Activated CD4-positive, alpha-beta T cell treated with anti-CD3 and anti-CD28 coated beads, Interleukin-2, amount 50 U/mL, for 4 hours (primary cell): ENCODE measurements at places on chromosomes 5 and 9.

DNA sequence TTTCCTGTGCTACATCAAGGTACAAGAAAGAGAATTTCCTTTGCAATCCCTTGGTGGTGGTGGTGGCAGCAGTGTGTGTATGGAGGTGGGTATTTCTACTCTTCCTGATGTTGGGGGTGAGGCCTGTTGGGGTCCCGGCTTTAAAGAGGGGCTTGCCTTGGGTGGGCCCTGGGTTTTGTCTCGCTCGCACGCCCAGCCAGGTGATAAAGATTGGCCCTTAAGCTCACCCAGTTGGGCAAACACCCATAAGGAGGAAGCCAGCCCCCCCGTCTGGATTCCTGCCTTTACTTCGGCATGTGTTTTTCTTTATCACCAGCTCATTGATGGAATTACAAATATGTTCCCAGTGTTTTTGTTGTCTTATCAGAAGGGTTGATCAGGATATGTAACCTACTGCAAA lies 16.0 kb upstream of the SARDH start:
- DNase-seq: no peak

GRCh38 chr5:125154301-125155110 lies 408.1 kb upstream of the ZNF608 start:
- no peak for DNase-seq

DNA sequence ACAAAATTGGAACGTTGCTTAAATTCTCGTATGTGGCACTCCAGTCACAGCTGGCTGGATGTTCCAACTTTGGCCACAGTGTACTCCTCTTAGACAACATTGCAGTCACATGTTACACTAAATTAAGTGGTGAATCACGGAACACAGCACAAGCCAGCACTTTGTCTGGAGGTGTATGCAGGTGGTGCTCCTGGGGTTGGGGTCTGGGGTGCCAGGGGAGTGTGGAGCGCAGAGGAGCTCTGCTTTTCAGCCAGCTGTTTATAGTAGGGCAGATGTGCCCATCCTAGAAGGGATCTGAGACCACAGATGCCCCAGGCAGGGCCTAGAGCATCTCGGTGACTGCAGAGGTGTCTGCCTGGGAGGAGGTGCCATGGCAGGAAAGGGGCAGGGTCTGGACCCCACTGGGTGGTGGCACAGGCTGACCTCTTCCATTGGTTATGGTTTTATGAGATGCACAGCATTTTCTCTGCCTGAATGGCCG lies 82.6 kb downstream of the WNK2 start:
- DNase-seq: no peak

- DNase-seq: no peak
Measured at GRCh38 chr5:39650008-39650762, 225.4 kb upstream of the DAB2 start.

- DNase-seq: no peak
Measured at GRCh38 chr5:42985129-42986037, 54.7 kb downstream of the ANXA2R start.

- DNase-seq: no peak
Measured at GRCh38 chr9:91066856-91067255, 265.2 kb downstream of the SYK start.

- DNase-seq: no peak
Measured at GRCh38 chr5:66877843-66878242, 281.6 kb downstream of the MAST4 start.

- no peak for DNase-seq
Measured at GRCh38 chr9:105255421-105255820, 11.0 kb downstream of the SLC44A1 start.

GRCh38 chr5:58314356-58315210 lies 145.3 kb downstream of the PLK2 start:
- no peak for DNase-seq

- no peak for DNase-seq
Measured at GRCh38 chr5:159033351-159033657, 66.4 kb downstream of the EBF1 start.

DNA sequence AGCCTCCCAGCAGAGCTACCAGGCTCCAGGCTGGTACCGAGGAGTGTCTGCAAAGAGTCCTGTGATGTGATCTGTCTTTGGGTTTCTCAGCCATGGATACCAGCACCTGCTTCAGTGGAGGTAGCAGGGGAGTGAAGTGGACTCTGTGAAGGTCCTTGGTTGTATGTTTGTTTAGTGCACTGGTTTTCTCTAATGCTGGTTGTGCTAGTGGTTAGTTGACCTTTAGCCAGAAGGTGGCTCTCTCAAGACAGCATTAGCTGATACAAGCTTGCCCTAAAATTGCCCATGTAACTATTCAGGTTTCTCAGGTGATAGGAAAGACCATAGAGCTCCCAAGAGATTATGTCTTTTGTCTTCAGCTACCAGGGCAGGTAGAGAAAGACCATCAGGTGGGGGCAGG lies 87.2 kb downstream of the MTAP start:
- DNase-seq: no peak

- no peak for DNase-seq
Measured at GRCh38 chr9:114911167-114911821, 19.1 kb downstream of the TNFSF8 start.

- no peak for DNase-seq
Measured at GRCh38 chr9:137083394-137084004, 3.3 kb upstream of the MAN1B1 start.

GRCh38 chr5:158758675-158759074 lies 341.0 kb downstream of the EBF1 start:
- DNase-seq: no peak

GRCh38 chr9:123302348-123303214 lies 34.2 kb upstream of the STRBP start:
- DNase-seq: no peak

- no peak for DNase-seq
Measured at GRCh38 chr9:85479305-85479704, 262.4 kb downstream of the AGTPBP1 start.

DNA sequence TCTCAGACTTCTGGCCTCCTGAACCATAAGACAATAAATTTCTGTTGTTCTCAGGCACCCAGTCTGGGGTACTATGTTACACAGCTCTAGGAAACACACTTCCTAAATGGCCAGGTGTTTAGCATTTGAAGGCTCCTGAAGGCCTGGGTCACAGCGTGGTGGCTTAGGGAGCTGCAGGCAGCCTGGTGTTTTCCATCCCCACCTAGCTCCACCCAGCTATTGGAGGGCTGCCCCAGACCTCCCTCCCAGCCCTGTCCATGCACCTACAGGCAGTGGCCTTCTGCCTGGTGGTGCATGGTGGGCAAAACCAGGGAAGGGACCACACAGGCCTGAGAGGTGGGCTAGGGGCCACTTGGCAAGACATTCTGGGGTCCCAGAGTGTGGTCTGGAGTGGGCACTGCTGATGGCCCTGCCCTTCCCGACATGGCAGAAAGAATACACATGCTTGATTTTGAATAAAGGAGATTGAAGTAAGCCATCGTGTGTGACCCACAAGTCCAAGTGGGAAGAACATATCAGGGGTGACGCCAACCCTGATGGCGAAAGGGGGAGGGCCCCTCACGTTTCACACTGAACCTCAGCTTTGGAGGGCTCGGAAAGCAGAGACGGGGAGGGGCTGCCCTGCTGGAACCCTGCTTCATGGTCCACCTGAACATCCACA lies 1.3 kb upstream of the SUSD3 start:
- no peak for DNase-seq

DNA sequence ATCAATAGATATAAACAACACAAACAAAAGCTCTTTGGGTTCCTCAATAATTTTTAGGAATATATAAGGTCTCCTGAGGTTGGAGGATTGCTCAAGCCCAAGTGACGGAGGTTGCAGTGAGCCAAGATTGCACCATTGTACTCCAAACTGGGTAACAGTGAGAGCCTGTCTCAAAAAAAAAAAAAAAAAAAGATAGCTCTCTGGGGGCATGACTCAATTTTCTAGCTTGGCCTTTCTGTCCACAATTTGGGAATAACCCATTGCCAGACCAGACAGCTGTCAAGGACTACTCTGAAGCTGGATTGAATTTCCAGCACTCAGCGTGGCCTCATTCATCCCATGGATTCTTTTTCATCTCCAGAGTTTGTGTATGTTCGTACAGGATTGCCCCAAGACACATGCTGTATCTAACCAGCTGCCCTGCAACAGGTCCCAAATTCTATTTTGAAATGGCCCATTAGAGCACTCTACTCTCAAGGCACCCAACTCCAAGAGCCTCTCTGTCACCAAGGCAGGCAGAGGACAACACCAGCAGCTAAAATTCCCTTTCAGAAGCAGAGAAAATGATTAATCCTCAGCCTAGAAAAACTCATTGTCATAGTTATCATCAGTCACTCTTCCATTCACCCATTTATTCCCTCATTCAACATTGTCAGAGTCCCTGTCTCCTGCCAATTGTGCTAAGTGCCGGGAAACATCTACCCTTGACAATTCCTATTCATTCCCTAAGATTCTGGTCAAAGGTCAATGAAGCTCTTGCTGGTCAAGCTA lies 8.7 kb downstream of the FAM193B start:
- no peak for DNase-seq

DNA sequence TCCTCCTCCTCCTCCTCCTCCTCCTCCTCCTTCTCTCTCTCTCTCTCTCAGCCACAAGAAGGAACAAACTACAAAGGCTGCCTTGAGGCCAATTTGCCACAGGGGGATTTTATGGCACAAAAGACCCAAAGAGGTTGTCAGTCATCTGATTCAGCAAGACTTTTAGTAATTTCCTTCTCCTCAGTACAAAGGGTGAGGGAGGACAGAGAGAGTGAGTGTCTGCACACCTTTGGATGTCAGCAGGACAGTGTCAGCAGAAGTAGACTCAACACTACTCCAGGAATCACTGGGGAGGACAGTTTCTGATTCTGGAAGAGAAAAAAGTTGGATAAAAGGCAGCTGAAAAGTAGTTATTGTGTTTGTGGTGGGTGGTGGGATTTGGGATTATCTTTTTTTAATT lies 13.6 kb downstream of the TIMD4 start:
- DNase-seq: no peak

DNA sequence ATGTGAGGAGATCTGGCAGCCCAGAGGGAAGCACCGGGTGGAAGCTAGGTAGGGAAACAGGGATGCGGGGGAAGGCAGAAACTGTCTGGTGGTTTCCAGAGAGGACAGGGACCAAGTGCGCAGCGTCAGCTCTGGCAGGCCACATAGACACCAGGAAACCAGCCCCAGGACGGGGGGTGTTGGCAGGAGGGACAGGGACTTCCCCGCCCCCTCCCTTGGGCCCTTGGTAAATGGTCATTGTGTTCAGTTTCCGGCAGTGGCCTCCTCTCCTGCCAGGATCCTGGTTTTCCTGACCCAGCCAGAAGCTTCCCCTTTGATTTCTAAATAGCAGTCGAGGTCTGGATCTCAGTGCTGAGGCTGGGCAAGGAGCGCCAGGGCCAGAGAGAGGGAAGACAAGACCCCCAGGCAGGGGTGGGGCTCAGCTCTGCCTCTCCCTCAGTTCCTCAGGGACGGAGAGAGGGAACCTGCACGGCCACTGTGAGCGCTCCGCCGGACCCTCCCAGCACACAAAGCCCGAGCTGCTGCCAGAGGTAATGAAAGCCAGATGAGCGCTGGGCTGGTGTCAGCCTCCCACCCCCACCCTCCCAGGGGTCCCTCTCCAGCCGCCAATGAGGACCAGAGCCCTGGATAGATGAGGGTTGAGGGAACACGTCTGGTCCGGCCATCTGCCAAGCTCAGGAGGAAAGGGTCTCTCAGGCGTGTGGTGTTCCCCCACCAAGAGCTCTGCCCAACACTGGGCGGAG lies 1.8 kb downstream of the RALGDS start:
- no peak for DNase-seq

- DNase-seq: no peak
Measured at GRCh38 chr9:113343732-113344231, 3.7 kb upstream of the WDR31 start.

- no peak for DNase-seq
Measured at GRCh38 chr5:136374003-136374402, 8.7 kb upstream of the TRPC7 start.

GRCh38 chr5:17801595-17801994 lies 167.3 kb downstream of the TAF11L14 start:
- no peak for DNase-seq

GRCh38 chr5:147044572-147045273 lies 166.2 kb upstream of the PPP2R2B start:
- no peak for DNase-seq

- DNase-seq: no peak
Measured at GRCh38 chr9:89696780-89697179, 92.0 kb downstream of the GADD45G start.

GRCh38 chr9:19788152-19788551 lies 685 bp downstream of the SLC24A2 start:
- no peak for DNase-seq

- DNase-seq: no peak
Measured at GRCh38 chr5:148801682-148802276, 24.6 kb upstream of the ADRB2 start.

DNA sequence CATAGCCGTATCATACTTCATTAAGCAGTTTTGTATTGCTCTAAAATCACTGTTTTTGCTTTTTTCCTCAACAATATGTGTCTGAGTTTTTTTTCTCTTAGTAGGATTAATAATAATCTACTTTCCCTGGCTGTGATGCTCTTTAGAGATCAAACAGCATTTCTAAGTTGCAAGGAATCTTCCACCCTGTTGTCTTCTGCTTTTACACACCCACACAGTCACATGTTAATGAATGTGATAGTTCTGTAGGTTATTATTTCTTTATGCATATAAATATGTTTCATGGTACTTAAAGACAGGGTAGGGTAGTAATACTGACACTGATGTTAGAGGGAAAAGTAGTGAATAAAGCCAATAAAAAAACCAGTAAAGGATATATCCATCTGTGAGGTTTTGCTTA lies 29.3 kb downstream of the SLC44A1 start:
- no peak for DNase-seq

- no peak for DNase-seq
Measured at GRCh38 chr9:114033397-114034103, 44.5 kb downstream of the AMBP start.

GRCh38 chr5:149317281-149318048 lies 27.8 kb upstream of the GRPEL2 start:
- DNase-seq: peak; percentile 21

- no peak for DNase-seq
Measured at GRCh38 chr9:73441890-73442818, 290.5 kb downstream of the ANXA1 start.

- no peak for DNase-seq
Measured at GRCh38 chr5:172150514-172151425, 37.3 kb downstream of the STK10 start.

- no peak for DNase-seq
Measured at GRCh38 chr9:127279717-127280285, 15.2 kb downstream of the GARNL3 start.

GRCh38 chr5:2184563-2185540 lies 302.1 kb upstream of the IRX4 start:
- DNase-seq: no peak

- no peak for DNase-seq
Measured at GRCh38 chr5:65475895-65476294, 5.8 kb downstream of the ADAMTS6 start.

GRCh38 chr5:45772402-45772801 lies 76.2 kb upstream of the HCN1 start:
- DNase-seq: no peak

GRCh38 chr5:149037817-149038216 lies 25.0 kb downstream of the SH3TC2 start:
- no peak for DNase-seq

GRCh38 chr5:2250365-2250950 lies 367.7 kb upstream of the IRX4 start:
- DNase-seq: no peak

- no peak for DNase-seq
Measured at GRCh38 chr9:120944434-120944843, 17.8 kb upstream of the TRAF1 start.
